Retinal pigment epithelial cell (primary cell): ENCODE measurements at places on chromosomes 6 and 20.
A peak's percentile ranks its signal among the peaks of the same experiment; 100 is the strongest.

DNA sequence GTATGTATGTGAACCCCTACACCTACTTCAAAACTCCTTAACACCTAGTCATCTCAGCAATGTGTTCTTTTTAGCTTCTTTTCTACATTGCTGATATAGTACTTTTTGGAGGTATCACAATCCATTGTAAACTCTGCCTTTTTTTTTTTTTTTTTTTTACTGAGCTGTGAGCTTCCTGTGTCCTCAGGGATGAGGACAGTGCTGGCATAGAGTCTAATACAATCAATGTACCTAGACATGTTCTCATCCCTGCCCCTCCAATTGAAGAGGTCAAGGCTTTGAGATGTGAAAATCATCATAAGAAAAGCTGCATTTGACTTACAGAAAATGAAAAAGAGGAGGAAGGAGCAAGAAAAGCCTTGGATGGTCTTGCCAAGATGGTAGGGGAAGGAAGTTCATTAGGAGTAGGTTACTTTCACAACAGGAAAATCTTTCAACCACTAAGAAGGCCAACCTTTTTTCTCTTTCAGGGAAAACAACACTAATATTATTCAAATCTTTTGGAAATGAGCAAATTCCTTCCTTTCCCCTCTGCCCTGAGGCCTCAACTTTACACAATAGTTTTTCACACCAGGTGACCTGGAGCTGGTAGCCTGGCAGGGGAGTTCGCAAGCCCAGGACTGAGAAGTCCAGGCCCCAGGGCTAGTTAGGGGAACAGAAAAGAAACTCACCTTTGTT is 2.8 kb upstream of the JARID2 start:
- DNase-seq, result no peak

- DNase-seq, result no peak
These were observed 425.8 kb downstream of the FRK start for GRCh38 chr6:115634887-115635286.

- DNase-seq, result no peak
These were observed 28.3 kb upstream of the CTAGE9 start for GRCh38 chr6:131739136-131739535.

DNA sequence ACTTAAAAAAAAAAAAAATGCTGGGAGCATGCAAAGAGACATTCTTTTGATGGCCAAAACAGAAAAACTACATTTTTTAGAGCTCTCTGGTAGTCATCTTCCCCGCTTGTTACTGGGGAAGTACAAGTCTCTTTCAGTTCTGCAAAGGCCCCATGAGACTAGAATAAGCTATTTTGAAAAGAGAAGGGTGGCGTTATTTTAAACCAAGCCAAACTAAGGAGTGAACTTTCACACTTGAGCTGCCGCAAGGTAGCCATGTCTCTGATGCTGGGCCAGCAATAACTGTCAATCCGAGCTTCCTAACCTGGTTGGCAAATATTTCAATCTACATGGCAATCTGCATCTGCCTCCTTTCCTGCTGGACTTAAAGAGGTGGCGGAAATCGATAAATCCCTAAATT is 96.7 kb downstream of the L3MBTL3 start:
- no peak for DNase-seq

DNA sequence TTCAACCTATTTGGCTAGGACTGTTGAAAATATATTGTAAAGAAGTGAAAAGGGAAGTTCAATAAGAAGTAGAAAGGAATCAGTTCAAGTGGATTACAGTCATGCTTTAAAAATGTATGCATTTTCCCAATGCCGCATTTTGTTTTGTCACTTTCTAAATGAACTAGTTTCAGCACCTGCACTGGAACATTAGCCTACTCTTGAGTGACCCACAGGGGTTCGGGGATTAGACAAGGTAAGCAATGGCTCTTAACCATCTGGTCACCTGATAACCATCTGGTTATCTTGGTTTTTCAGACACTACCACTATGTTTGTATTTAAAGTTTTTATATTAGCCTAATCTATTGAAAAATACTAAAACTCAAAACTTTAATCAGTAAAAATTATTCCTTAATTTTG is 97.6 kb downstream of the CD164 start:
- no peak for DNase-seq

DNA sequence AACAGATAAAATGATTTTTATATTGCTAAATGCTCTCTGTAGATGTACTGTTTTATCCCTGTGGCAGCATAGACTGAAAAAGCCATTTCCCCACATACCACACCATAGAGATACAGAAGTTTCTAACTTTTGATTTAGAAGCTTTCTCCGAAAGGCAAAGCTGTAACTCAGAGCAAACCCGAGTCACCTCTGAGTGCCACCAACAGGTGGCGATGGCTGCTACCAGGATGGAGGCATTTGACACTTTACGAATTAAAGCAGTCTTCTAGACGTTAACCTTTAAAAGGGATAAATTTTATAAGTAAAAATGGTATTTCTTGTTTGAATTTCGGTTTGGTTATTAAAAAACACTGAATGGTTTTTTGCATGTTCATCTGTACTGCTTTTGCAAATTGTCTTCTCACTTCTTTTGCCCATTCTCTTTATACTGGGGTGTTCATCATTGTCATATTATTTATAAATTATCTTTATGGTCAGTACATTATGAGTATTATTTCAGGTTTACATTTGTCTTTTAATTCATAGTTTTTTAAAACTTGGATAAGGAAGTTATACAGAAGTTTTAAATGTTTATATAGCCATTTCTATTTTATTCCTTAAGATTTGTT is 201.0 kb upstream of the CEP162 start:
- no peak for DNase-seq

DNA sequence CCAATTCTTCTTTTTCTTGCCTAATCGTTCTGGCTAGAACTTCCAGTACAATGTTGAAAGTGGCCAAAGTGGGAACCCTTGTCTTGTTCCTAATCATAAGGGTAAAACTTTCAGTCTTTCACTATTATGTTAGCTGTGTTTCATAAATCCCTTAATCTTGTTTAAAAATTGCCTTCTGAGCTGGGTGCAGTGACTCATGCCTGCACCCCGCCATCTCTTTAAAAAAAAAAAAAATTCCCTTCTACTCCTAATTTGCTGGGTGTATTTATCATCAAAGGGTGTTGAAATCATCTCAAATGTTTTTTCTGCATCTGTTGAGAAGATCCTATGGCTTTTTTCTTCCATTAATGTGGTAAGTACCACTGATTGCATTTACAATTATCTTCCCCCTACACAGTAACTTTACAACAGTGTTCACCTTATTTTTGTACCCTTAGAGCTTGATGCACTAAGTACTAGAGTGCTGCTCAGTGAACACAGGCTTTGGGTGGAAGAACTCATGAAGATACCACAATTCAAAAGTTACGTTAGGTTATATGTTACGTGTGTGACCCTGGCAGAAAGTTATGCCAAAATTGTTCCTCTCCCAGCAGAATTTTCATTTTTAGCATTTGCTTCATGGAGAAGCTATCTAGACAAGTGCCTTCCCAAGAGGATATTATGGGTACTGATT is 9.7 kb downstream of the SNRPB start:
- no peak for DNase-seq

DNA sequence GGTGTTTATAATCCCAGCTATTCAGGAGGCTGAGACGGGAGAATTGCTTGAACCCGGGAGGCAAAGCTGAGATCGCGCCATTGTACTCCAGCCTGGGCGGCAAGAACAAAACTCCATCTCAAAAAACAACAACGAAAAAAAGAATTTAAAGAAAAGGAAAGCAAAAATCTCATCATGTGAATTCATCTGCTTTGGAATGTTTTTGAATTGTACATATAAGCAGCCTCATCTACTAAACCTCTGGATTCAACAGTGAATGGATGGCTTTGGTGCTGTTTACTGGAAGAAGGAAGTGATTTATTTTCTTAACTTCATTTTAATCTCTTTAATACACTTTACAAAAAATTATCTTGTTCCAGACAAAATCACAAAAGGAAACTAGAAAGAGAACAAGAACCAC is 51.8 kb upstream of the PNRC1 start:
- DNase-seq, result no peak

GRCh38 chr6:44742828-44743372 is 355.4 kb downstream of the CDC5L start:
- DNase-seq, result no peak

GRCh38 chr6:36963451-36964290 is 9.1 kb downstream of the PI16 start:
- DNase-seq, result no peak

GRCh38 chr20:62617711-62618483 is 24.4 kb upstream of the SLCO4A1 start:
- no peak for DNase-seq

GRCh38 chr6:21384216-21384615 is 209.3 kb upstream of the SOX4 start:
- no peak for DNase-seq

- no peak for DNase-seq
These were observed 2.5 kb downstream of the SRMS start for GRCh38 chr20:63544958-63545516.

DNA sequence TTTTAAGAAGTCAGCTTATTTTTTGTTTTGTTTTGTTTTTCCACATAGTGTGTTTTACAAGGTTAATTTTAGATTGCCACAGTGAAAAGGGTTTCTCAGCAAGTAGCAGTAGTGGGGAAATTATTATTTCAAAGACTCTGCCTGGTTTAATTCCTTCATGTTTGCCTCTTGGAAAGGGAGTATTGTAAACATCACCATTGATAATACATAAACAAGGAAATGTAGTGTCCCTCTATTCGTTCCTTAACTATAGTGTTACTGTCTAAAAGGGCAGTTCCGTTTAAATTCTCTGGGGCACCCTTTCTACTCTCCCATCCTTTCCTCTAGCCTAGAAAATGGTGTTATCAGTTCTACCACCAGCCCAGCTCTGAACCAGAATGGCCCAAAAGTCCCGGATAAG is 391.0 kb upstream of the SOX4 start:
- DNase-seq, result no peak

GRCh38 chr20:732727-733126 is 35.6 kb downstream of the SLC52A3 start:
- no peak for DNase-seq

- DNase-seq, result no peak
These were observed 392.0 kb downstream of the SYNE1 start for GRCh38 chr6:152244998-152245630.

DNA sequence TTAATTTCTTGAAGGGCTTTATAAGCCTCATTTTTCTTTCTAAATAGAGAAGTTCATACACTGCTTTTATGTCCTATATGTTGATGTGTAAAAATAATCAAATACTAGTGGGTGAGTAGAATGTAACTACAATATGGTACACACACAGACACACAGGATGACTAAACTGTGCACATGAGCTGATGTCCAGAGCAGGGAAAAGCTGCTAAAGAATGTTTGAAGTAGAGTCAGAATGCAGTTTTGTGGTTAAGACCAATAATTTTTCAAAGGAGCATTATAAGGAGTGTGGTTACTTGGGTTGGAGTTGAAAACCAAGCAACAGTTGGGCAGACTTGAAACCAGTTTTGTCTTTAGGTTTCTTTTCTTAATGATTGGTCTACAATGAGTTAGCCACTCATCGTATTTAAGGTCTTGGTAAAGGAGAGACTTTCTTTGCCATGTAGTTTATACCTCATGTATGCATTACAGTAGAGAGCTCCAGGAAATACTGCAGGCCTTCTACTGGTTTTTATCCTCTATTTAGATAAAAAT is 196.6 kb downstream of the ESR1 start:
- peak; percentile 55 for DNase-seq

DNA sequence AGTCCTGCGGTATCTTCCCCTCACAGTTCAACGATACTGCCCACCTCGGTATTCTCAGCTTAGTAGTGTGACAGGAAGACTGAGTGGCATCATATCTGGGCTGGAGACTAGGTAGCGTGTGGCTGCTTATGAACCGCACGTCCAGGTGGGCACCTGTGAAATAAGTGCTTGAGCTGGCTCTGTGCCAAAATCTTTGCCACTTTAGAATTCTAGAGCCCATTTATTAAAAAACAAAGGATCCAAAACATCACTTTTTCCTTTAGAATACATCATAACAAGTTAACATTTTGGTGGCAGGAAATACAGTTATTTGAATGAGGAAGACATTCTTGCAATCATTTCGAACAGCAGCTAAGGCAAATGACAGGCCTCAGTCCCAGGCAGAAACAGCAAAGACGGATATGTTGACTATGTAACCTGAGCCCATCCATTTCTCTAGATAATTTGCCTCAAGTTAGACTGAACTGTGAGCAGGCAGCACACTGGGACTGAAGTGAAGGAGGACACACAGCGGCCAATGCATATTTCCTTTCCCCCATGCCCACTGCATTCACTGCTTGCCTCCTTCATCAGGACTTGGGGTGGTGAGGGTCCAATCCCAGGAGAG is 136.6 kb downstream of the GMDS start:
- DNase-seq, result no peak

- no peak for DNase-seq
These were observed 141.6 kb upstream of the TSHZ2 start for GRCh38 chr20:52830598-52830997.

DNA sequence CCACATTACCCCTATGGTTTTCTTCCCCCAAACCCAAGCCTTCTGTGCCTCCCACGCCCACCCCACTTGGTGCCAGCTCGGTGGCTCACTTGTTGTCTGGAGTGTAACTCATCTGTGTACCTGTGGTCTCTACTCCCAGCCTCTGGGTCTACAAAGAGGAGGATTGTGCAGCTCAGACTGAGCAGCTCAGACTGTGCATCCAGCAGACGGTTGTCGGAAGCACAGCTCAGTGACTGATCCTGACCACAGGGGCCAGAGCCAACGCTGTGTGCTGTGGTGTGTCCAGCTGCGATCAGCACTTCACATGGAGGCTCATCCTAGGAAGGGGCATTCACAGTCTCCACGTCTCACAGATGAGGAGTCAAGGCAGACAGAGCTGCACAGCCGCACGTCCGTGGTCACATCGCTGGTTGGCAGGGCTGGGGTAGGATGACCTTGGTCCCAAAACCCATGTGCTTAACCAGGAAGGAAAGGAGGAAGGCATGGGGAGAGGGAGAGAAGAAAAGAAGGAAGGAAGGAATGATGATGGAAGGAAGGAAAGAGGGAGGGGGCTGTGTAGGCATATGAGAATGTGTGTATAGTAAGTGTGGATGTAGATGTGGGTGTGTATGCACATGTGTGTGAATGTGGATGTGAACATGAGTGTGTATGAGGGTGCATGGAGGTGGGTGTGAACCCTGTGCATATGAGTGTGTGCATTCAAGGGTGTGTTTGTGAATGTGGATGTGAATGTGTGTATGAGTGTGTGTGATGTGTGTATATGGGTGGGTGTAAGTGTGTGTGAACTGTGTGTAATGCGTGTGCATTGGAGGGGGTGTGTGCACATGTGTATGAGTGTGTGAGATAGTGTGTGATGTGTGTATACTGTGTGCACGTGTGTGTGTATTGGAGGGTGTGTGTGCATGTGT is 28.2 kb upstream of the STX16 start:
- DNase-seq, result no peak

GRCh38 chr6:75483136-75483952 is 10.3 kb downstream of the FILIP1 start:
- no peak for DNase-seq

DNA sequence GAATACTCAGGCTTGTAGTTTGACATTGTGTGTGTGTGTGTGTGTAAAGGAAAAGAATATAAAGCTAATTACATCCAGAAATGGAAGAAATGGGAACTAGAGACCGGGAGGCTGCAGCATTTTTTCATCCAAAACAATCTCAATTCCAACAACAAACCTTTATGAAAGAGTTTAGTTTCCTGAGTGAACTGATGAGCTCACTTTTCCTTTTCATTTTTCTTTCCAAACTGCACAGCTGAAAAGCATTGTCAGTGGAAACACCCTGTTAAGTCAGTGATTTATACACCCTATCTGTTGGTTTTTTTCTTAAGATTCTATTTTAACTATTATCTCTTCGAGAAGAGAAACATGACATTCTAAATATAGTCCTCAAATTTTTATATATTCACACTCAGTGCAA is 130.9 kb downstream of the RFPL4B start:
- DNase-seq, result no peak

GRCh38 chr6:15761045-15761502 is 98.2 kb upstream of the DTNBP1 start:
- no peak for DNase-seq

- no peak for DNase-seq
These were observed 87.8 kb upstream of the ARMC2 start for GRCh38 chr6:108760126-108761050.
